Caudate nucleus (tissue), 63 donors: ENCODE measurements at places on chromosomes 16 and 17.

GRCh38 chr17:81039854-81040758, 5.2 kb downstream of the BAIAP2 start:
- DNase-seq: no peak

DNA sequence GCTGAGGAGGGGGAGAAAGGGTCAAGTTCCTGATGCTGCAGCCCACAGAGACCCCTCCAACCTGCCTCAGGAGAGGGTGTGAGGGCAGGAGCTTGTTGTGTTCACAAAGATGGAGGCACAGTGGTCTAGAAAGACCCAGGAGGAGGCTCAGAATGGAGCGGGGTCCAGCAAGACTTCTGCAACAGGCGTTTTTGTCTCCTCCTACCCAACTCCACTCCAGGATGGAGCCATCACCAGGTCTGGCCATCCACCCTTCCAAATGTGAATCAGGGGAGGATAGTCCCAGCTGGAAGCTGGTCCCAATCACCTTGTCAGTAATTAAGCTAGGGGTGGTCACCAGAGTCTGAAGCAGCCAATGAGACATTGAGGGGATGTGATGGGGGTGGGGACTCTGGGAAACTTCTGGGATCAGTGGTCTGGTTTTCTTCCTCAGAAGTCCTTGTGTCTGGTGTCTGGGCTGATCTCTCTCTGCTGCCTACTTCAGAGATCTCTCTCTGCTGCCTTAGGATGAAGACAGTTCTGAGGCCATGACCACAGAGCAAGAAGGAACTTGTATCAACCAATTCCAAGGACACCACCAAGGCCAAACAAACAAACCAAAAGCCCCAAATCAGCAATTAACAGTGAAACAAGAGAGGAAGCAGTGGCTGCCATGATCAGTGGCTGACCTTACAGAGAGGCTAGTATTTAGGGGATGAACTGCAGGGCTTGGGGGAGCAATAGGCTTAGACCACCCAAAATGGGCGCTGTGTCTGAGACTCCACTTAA, 14.5 kb downstream of the CD300LB start:
- no peak for DNase-seq

DNA sequence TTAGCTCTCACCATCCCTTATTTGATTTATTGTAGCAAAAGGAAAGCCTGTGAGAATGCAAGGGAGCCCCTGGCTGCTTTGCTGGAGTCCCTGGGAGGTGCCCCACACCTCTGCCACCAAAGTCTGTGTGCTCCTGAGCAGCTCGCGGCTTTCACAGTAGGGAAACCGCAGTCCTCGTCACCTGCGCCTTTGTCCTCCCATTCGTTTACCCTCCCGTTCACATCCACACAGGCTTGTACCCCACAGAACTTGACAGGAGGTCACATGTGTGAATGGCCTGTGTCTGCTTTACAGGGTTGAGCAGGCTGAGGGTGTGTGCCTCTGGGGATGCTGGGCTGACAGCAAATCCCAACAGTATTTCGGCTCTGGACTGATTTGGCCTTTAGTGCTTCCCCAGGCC, 152.5 kb downstream of the LGALS9B start:
- DNase-seq: no peak

- DNase-seq: no peak
Measured at GRCh38 chr16:10332241-10332640, 53.6 kb upstream of the ATF7IP2 start.

GRCh38 chr17:7515911-7516610, 31.9 kb downstream of the POLR2A start:
- DNase-seq: no peak

DNA sequence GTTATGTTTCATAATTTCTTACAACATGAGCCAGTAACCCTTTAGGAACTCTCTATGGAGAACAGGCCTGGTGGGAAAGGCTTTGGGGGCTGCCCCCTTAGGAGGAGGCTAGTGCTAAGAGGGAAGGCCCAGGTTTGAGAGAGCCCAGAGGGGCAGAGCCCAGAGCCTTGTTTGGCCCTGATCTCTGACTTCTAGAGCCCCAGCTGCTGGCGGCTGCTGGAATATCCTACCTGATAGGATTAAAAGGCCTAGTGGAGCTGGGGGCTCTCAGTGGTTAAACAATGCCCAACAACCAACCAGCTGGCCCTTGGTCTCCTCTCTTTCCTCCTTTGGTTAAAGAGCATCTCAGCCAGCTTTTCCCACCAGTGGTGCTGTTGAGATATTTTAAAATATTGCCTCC, 54.1 kb downstream of the IGF2BP1 start:
- DNase-seq: no peak

DNA sequence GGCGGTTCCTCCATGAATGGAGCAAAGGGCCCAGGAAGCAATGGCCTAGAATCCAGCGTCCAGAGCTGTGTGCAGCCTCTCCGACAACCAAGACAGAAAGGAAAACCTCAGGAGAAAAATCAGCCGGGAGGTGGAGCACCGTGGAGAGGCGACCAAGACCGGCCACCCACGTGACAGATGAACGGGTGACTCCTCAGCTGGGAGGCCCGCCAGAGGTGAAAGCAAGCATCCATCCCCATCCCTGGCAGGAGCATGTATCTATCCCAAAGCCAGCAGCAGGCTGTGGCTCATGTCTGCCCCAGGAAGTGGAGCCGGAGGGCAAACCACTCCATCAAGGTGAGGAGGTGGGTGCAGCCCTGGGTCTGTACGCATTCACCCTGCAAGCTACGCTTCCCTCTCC, 52.1 kb downstream of the FOXL1 start:
- no peak for DNase-seq
